ENCODE measurements at places on chromosomes 3 and 15.

DNA sequence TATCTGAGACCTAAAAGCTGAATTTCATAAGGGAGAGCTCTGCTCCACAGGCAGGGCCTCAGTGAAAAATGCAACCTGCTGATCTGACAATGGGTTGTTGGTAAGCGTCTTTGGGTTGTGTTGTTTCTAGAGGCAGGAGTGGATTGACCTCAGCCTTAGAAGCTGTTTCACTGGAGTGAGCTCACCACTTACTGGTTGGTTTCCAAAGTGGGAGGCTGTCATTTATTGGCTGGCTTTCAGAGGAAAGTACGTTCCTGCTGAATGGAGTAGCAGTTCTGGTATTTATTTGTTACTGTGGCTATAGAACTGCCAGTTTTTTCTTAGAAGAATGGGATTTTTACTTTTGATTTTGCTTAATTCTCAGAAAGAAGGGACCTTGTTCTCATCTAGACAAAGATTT lies 29.3 kb upstream of the COL6A5 start:
- DNase-seq, result no peak

- DNase-seq, result no peak
These were observed 111.0 kb downstream of the NSUN3 start for GRCh38 chr3:94173673-94174434.

DNA sequence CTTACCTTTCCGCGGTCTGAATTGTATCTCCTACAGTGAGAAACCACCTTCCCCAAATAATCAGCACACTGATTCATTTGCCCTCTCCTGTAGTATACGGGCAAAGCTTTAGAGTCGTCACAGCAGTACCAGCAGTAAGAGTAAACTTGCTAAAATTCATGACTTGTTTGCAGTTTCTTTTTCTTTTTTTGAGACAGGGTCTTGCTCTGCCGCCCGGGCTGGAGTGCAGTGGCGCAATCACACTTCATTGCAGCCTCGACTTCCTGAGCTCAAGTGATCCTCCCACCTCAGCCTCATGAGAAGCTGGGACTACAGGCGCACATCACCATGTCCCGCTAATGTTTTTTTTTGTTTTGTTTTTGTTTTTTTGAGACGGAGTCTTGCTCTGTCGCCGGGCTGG lies 11.9 kb downstream of the SCAMP5 start:
- no peak for DNase-seq

DNA sequence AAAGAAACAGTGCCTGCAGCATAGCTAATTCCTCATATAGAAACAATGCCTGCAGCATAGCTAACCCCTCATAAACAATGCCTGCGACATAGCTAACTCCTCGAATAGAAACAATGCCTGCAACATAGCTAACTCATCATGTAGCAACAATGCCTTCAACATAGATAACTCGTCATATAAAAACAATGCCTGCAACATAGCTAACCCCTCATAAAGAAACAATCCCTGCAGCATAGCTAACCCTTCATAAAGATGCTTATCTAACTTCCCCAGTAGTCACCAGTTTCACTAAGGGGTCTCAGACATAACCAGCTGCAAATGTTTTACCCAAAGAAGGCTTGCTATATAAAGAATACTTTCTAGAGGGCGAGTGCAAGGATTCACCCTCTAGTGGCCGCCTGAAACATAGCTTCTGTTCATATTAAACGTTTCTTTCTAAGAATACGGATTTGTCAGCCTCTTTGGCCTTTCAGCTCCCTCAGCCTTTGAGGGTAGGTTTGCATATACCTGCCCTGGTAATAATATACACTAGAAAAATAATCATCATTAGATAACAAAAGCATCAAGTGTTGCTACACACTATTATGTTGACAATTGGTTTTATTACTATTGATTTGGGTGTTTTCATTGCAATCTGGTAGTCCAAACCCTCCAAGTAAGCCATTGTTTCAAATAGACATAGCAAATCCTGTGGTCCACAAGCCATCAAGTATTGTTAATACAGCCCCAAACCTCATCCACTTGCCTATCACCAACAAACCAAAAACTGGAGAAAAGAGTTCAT lies 44.4 kb upstream of the FAN1 start:
- no peak for DNase-seq

- DNase-seq, result no peak
These were observed 1063.9 kb downstream of the ROBO1 start for GRCh38 chr3:78703944-78704343.

DNA sequence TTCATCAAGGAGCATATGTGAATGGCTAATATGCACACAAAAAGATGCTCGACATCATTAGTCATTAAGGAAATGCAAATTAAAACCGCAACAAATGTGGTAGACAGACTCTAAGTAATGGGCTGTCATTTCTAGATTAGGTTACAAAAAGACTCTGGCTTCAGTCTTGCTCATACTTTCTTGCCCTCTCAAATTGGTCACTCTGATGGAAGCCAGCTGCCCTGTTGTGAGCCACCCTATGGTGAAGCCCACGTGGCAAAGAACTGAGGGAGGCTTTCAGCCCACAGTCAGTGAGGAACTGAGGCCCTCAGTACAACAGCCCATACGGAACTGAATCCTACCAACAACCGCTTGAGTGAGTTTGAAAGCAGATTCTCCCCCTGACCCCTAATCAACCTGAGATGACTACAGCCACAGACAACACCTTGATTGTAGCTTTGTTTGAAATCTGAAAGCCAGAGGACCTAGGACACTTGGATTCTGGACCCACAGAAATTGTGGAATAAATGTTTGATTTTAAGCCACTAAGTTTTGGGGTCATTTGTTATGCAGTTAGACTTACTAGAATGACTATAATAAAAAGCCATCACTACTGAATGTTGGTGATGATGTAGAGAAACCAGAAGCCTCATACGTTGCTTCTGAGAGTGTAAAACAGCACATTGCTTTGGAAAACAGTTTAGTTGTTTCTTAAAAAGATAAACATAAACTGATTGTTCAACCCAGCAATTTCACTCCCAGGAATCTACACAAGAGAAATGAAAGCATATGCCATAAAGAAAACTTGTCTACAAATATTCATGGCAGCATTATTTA lies 45.7 kb downstream of the EHHADH start:
- no peak for DNase-seq

DNA sequence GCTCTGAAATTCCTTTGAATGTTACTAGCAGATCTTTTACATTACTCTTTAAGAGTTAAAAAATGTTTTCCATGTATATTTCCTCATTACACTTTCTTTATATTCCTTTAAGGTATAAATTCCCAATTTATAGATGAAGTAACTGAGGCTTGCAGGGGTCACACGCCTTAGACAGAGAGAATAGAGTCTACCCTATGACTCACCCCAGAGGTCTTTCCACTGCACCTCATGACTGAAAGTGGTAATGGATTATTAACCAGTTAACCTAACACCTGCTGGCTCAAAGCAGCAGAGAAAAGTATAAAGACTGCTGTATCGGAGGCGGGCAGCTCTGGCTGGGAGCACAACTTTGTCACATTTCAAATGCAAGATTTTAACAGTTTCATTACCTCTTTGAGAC lies 37.7 kb downstream of the LDHAL6B start:
- DNase-seq, result no peak

DNA sequence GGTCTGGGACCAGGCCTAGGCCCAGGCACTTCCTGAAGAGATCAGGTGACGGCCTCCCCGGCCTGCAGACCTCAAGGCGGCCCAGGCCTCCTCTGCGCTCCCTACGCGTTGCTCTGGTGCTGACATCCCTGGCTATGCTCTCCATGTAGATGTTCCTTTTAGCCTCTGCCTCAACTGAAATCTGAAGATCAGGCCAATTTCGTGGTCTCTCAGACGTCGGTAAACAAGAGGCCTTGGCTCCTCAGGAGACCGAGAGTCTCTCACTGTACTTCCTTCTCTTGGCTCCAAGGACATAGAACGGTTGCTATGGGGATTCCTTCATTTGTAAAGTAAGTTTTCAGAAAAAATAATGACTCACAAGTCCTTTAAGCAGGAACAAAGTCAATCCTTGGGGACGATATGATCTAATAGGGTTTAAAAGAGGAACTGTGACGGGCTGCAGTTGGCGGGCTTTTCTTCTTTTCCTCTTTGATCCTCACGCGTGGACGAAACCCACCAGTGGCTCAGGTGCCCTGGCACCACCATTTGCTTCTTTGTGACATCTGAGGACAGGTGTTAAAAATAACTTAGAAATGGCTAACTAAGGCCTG lies 55.6 kb upstream of the CGNL1 start:
- DNase-seq, result no peak

DNA sequence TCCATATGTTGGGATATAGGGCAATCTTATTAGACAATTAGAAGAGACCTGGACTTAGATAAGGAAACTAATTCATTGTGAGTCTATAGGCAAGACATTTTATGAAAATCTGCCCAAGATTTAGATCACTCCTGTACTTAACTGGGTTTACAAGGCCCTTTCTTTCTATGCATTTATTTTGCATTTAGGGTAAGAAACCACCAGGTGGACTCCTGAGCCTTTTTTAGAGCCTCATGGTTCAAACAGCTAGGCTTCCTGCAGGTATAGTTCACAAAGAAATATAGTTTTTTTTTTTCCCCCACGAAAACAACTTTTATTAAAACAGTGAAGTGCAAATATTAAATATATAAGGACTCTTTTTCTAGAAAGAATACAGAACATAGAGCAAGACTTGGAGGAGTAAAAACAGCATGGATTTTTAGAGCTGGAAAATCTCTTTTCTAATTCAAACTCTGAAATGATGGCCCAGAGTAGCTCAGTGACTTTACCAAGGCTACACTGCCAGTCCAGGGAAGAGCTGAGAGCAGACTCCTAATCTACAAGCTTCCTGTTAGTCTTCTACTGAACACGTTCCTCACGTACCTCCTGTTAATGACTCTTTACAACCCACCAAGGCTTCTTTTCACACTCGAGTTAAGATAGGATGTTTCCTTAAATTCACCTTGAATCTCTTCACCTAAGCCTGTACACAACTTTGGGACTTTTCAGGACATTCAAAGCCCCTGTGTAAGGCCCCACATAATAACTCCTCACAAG lies 400.9 kb upstream of the ATP11B start:
- DNase-seq, result no peak

- DNase-seq, result no peak
These were observed 133.3 kb upstream of the TPM1 start for GRCh38 chr15:62909257-62909656.

DNA sequence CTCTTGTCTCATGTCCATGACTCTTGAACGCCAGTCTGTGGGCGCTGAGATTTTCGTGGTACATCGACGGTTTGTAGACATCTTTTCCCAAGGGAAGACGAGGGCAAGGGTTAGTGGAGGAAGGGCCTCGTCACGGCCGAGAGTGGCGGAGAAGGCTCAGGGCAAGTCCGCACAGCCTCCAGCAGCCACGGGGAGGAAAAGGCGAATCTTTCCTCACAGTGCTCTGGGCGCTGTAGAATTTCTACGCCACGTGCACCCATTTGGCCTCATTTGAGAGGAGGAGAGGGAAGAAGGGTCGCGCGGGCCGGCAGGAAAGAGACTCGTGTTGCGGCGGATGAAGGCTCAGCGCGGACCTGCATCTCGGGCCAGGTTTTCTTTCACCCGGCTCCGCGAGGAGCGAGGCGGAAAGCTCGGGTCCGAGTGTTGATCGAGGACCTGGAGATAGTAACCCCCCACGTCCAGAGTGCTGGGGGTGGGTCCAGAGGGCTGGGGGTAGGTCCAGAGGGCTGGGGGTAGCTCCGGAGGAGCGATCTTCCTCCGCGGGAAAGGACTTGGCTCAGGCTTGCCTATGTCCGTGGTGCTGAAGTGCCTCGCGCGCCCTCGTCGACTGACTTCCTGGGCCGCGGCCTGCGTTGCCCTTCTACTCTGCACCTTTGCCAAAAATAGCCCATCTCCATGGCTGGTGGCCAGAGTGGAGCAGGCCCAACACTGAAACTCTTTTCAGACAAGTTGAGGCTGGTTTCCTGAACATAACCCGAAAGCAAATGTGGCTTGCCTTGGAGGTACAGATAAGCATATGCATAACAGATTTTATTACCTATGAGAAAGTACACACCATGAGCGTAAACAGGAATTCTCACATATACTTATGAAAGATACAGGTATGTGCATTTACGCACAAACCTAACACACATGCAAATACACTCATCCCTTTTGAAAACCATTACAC lies 1.1 kb downstream of the SLC35G2 start:
- DNase-seq, result peak; percentile 69

- no peak for DNase-seq
These were observed 6.5 kb downstream of the MUC4 start for GRCh38 chr3:195805181-195805580.

- DNase-seq, result no peak
These were observed 31.5 kb upstream of the TFDP2 start for GRCh38 chr3:142180761-142181362.

GRCh38 chr3:175278680-175279079 lies 419.5 kb downstream of the NAALADL2 start:
- no peak for DNase-seq

DNA sequence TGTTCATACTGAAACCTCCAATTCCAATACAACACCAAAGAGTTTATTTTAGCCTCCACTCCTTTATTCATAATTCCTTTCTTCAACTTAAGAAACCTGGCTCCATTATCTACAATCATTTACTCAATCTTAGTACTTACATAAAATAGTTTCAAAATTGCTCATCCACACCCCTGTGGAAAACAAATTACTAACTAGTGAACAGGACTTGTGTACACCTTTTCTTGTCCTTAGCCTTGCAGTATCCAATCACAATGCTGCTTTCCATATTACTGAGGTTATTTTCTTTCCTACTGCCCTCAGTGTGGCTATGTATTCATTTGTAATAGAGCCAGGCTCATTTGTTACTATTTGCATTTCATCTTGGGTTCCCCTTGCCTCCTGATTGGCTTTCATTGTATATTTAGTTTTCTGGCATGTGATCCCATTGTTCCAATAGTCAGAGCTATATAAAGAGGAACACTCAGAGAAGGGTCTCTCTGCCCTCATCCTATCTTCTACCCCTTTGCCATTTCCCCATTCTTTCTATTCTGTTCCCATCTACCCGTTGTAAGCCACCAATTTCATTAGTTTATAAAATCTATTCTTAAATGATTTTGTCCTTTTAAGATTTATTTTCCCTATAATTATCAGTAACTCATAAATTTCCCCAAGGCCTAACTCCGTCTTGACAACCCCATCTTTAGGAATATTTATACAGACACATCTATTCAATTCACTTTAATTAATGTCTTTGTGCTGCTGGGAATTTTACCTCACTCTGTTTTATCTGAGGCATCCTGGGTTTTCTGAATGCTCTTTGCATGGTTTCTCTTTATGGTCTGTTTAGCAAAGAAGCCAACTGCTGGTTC lies 67.9 kb upstream of the RBP1 start:
- no peak for DNase-seq

DNA sequence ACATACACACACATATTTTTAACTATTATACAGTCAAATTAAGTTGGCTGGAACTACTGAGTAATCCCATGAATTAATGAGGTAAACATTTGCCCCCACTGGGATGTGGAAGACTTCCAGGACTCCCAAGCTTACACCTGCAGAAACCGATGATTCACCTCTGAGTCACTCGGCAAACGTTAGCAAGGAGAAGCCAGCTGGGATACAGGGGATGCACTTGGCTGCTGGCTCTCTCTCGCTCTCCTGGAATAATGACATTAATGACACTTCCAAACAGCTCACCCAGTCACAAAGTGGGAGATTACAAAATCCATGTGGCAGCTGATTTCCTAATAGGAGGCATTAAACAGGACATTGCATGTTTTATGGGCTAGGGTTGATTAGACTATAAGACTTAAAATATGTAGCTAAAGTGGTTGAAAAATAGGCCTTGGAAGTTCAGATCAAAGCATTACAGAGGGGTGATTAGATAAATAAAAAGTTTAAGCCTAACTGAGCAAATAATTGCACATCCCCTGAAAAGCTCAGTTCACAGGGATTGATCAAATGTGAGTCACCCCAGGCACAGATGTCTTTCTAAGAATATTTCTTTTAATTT lies 500.9 kb downstream of the SOX2 start:
- peak; percentile 98 for DNase-seq

GRCh38 chr3:51371943-51372557 lies 13.0 kb upstream of the MANF start:
- DNase-seq, result peak; percentile 46

Data from NCI-H1105 (cell line).